ENCODE measurements at places on chromosomes 7 and 10.

DNA sequence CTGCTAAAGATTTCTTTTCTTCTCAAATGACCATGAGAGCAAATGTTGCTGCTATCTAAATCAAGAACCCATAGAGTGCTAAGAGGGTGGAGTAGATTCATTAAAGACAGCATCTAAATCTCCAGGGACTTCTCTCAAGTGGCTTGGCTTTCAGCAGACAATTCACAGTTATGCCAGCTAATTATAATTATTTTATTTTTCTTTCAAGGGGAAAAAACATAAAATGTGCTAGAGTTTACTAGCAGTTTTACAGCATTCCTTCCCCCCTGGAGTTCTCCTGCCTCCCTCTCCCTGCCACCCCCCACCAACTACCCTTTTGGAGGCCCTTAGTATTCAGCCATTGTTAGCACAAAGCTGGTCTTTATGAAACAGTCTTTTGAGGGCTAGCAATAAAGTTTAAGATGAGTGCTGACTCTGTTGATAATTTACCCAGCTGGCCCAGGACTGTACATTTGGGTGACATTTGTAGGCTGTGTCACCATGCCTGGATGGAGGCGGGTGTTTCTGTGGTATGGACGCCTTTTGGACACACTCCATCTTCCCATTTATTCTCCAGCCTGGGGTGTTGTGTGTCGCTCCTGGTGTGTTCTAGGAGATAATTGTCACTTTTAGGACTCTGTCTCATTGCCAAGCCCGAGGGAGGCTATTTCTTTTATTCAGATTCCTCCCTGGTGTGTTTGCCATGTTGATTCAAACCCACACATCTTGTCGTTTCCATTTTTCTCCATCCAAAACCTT lies 160.2 kb downstream of the CREB5 start:
- peak; percentile 93 for DNase-seq

DNA sequence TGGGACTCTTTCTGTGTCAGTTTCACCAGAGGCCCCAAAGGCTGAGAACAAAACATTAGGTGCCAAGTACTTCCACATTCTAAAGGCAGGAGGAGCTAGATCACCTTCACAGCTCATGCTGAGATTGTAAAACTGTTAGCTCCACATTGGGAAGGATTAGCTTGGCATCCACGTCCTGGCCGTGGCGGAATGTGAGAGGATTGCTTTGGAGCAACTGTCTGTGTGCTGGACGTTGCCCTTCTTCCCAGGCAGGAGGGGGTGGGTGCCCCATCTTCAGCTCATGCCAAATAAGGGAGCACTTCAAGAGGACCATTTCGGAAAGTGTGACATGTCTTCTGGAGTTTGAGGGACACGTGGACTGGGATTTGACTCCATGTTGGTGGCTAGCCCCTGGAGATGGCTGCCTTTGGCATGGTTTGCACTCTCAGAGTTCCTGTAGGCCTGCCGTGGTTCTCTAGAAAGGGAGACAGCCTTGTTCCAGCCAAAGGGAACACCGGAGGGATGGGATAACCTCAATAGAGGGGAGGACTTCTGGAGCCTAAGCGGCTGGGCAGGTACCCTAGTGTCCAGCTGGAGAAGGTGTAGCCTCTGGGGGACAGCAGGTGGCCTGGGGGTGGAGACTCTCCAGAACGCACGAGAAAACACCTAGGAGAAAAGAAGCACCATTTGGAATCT lies 19.9 kb upstream of the FMC1 start:
- DNase-seq = no peak

GRCh38 chr7:158312789-158313188 lies 274.8 kb downstream of the PTPRN2 start:
- no peak for DNase-seq

- no peak for DNase-seq
Measured at GRCh38 chr7:99631295-99632109, 14.8 kb downstream of the ZSCAN25 start.

- no peak for DNase-seq
Measured at GRCh38 chr10:121497513-121498470, 100.5 kb downstream of the FGFR2 start.

GRCh38 chr10:129637010-129637409 lies 170.0 kb downstream of the MGMT start:
- no peak for DNase-seq

DNA sequence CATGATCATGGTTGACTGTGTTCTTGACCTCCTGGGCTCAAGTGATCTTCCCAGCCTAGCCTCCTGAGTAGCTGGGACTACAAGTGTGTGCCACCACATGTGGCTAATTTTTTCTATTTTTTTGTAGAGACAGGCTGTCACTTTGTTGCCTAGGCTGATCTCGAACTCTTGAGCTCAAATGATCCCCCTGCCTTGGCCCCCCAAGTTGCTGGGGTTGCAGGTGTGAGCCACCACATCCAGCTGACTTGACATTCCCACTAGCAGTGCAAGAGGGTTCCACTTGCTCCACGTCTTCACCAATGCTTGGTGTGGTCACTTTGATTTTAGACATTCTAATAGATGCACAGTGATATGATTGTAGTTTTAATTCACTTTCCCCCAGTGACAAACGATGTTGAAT lies 25.1 kb downstream of the CYP26A1 start:
- DNase-seq = no peak

GRCh38 chr7:99733448-99733847 lies 1.5 kb downstream of the CYP3A7 start:
- DNase-seq = no peak

DNA sequence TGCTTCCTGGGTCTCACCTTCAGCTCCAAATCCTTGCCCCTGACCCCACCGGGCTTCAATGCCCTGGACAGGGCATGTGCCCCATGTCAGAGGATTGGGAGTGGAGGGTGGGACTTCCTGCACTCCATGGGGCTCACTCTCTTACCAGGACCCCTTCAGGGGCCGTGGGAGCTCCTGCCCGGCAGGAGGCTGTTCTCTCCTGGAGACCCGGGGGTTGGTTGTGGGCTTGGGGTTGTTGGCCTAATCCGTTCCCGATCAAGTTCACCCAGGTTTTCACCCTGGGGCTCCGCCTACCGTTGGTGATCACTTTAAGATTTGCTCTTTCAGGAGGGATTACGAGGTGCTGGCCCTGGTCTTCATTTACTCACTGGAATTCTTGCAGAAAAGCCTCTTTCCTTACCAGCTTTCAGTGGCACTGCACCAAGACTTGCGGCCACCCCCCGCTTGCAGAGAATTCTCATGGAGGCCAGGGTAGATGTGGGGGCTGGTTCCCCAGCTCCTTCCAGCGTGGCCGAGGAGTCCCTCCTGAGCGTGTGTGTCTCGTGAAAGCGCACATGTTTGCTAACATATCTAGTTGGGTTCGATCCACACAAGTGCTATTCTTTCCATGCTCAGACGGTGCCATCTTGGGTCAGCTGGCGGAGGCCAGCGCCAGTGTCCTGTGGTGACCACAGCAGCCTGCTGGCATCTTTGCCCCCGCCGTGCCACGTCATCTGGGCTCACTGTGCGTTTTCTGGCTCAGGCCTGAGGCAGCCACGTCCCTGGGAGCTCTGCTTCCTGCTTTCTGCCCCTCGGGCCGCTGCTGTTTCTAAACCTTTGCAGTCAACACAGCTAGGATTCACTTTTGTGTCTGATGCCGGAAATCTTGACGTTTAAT lies 15.6 kb downstream of the PWWP2B start:
- no peak for DNase-seq

GRCh38 chr7:44466300-44467216 lies 23.9 kb downstream of the NUDCD3 start:
- no peak for DNase-seq

DNA sequence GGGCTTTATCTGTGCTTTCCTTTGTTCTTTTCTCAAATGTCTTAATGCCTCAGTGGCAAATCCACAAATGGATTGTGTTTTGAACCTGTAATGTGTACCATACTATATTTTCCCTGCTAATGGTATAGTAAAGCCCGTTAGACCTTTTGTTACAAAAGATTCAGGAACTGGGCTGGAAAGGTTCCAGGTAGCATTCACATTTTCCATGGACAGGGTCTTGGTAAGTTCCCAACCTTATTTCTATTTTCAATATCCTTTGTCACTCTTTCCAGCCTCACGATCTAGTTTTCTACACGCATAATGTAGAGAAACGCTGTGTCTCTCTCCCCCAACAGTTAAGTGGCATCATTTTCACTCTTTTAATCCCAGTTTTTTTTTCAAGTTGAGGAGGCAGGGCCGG lies 153.0 kb downstream of the PLCE1 start:
- no peak for DNase-seq

GRCh38 chr7:55130395-55131141 lies 111.8 kb downstream of the EGFR start:
- no peak for DNase-seq

- no peak for DNase-seq
Measured at GRCh38 chr7:99615989-99616358, 772 bp upstream of the ZSCAN25 start.

- DNase-seq = no peak
Measured at GRCh38 chr10:13628661-13629060, 41.9 kb downstream of the PRPF18 start.

GRCh38 chr7:128909625-128910568 lies 612 bp downstream of the KCP start:
- DNase-seq = no peak

DNA sequence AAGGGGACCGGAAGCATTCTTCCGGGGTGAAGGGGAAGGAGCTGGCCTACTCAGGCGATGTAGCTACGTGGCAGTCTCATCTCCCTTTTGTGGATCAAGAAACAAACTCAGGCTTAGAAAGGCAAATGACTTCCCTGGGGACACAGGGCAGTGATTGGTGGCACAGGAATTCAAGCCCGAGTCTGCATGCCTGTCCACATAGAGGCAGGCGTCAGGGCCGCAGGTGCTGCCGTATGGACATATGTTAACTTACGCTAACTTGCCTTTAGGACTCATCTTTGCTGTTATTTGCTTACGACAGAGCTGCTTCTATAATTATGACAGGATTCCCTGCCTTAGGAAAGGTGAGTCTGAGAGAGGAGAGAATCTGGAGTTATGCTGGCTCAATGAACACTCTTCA lies 42.3 kb upstream of the KLF6 start:
- DNase-seq = no peak

DNA sequence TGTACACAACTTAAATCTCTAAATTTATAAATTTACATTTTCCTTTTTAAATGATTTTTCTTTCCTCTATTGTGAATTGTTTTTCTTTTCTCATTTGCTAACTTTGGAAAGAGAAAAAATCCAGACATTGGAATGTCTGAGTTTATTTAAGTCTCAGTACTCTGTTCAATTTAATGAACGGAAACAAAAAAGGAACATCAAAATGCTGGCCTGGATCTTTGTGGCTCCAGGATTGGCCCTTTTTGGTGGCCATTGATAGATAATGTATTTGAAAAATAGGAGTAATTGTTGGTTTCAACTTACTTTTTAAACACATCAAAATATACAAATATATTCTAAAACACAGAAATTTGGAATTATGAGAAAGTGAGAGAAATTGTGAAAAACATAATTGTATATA lies 336.0 kb downstream of the SUGCT start:
- no peak for DNase-seq

- no peak for DNase-seq
Measured at GRCh38 chr10:59470570-59470969, 108.2 kb upstream of the FAM13C start.

DNA sequence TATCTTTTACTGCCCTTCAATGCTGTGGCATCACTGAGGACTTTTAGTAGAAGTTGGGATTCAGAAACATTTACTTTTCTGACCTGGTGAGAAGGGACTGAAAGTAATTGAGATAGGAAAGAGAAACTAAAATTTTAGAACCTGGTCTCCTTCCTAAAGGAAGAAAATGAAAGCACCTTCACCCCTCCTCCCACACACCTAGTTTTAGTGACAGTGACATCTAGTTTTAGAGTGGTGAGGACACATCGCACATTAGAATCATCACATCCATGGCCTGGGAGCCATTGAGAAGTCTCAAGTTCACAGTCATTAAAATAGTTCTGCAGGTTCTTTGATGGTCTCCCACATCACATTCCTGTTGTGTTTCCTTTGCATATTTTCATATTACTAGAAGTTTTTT lies 16.1 kb downstream of the TAS2R41 start:
- no peak for DNase-seq

GRCh38 chr7:107882766-107883165 lies 8.2 kb upstream of the DLD start:
- DNase-seq = no peak

DNA sequence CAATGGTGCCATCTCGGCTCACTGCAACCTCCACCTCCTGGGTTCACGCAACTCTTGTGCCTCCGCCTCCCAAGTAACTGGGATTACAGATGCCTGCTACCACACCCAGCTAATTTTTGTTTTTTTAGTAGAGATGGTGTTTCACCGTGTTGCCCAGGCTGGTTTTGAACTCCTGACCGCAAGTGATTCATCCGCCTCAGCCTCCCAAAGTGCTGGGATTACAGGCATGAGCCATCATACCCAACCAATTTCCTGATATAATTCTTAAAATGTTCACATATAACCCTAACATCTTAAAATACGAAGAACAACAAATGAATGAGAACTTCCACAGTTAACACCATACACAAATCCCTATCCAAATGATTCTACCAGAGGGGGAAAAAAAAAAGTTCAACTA lies 31.2 kb downstream of the BAIAP2L1 start:
- no peak for DNase-seq

Measured in NCI-H1092 (cell line).